Activated T-helper 9 cell treated with anti-CD3 and anti-CD28 coated beads, Interleukin-2, amount 50 U/mL, for 16 hours (primary cell): ENCODE measurements at places on chromosomes 13 and 19.

GRCh38 chr19:40691421-40692211, 1.2 kb upstream of the NUMBL start:
- no peak for DNase-seq

DNA sequence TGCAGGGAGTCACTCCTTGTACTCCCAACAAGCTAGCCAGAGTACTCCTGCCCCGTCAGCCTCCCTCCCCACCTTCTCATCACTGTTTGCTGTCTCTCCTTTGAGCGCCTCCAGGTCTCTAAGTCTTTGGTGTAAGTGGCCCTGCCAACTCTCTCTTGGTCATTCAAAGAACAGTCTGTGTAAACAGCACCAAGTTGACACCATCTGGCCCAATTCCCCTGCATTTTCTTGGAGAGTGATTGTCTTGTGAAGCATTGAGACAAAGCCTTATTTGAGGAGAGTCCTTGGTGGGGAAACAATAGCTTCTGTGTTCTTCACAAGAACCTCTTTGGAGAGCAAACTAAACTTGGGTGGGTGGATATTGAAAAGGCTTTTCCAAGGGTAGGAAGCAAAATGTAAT, 114.6 kb upstream of the RNF113B start:
- no peak for DNase-seq

GRCh38 chr13:42000846-42001245, 39.9 kb upstream of the VWA8 start:
- DNase-seq = no peak

- no peak for DNase-seq
Measured at GRCh38 chr13:65677906-65678305, 1552.2 kb downstream of the PCDH9 start.

GRCh38 chr19:17058236-17058635, 17.0 kb downstream of the HAUS8 start:
- DNase-seq = no peak

DNA sequence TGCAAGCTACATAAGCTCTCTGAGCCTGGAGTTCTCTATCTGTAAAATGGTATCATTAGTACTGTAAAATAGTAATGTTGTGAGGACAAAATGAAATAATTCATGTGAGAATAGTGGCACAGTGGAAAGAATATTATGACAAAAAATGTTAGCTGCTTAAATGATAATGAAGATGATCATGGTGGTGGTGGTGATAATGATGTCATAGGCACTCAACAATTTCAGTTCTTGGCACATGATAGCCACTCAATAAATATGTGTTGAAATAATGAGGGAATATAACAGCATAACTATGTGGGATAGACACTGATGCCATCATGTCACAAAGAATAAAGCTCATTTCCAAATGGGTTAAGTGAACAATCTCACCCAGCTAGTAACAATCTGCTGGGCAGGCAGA, 736.3 kb downstream of the EFNB2 start:
- no peak for DNase-seq

- DNase-seq = no peak
Measured at GRCh38 chr13:29429286-29429900, 166.1 kb downstream of the SLC7A1 start.

- DNase-seq = no peak
Measured at GRCh38 chr19:5247957-5248705, 92.5 kb downstream of the PTPRS start.

GRCh38 chr19:43439709-43440063, 25.0 kb downstream of the TEX101 start:
- no peak for DNase-seq

GRCh38 chr19:8147582-8147978, 1.8 kb downstream of the FBN3 start:
- no peak for DNase-seq
